ENCODE measurements at places on chromosomes 3 and 15.

DNA sequence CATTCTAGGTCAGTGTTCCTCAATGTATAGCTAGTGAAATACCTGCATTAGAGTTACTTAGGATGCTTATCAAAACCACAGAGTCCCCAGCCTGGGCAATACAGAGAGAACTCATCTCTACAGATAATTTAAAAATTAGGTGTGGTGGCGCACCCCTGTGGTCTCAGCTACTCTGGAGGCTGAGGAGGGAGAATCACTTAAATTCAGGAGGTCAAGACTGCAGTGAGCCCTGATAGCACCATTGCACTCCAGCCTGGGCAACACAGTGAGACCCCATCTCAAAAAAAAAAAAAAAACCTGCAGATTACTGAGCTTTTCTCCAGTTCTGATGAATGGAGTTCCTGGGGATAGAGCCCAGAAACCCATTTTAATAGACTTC is 10.1 kb upstream of the MINDY2 start:
- DNase-seq: no peak

DNA sequence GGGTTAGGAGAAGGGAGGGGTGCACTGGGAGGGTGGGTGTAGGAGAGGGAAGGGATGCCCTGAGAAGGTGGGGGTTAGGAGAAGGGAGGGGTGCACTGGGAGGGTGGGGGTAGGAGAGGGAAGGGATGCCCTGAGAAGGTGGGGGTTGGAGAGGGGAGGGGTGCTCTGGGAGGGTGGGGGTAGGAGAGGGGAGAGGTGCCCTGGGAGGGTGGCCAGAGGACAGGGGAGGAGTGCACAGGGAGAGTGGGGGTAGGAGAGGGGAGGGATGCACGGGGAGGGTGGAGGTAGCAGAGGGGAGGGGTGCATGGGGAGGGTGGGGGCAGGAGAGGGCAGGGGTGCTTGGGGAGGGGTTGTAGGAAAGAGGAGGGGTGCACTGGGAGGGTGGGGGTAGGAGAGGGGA is 3.2 kb downstream of the TM4SF19 start:
- DNase-seq: no peak

- DNase-seq: no peak
These were observed 47.9 kb upstream of the CCDC80 start for GRCh38 chr3:112688819-112689218.

DNA sequence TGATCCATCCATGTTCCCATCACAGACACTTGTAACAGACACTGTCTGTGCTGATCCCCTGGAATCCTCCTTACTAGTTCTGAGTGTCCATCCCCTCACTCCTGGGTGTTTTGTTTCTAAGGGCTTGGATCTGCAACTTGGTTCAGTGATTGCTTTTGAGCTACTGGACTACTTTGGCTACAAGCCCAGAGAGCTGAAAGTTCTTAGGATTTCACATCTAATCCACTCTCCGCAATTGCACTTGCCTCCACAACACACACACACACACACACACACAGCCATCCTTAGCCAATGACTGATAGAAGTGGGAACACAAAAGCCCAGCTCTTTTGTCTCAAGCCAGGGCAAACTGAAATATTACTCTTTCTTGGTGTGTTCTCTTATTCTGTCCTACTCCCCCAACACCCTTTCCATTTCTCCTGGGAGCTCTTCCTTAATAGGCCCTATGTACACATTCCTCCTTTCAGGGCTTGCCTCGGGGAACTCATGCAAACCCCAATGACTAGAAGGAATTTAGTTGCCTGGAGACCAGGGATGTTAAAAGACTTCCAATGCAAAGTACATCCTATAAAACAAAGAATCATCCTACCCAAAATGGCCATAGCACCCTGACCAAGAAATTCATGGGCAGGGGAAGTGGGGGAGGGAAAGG is 206.1 kb upstream of the UBE2E2 start:
- peak; percentile 40 for DNase-seq

DNA sequence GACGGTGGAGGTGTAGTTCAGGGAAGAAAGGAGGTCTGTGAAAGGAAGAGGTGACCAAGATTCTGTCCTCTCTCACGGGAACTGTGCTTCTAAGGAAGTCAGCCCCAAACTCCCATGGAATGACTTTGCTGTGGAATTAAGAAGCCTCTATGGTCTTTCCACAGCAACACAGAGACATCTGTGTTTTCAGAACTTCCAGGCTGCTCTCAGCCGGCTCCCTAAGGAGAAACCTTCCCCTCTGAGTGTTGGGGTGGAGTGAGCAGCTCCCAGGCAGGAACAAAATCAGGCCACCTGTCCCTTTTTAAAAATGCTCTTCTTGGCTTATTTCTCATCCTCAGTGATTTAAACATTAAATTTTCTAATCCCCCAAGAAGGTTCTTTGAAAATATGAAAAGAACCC is 53.3 kb upstream of the SNRK start:
- DNase-seq: no peak

GRCh38 chr3:9416139-9416780 is 18.8 kb downstream of the SETD5 start:
- DNase-seq: no peak

GRCh38 chr3:123396171-123397049 is 52.5 kb downstream of the ADCY5 start:
- DNase-seq: no peak

Data from ELF-1 (cell line).